ENCODE measurements at places on chromosomes 7 and 10.

- no peak for DNase-seq
Measured at GRCh38 chr7:110522761-110523200, 568.1 kb upstream of the LRRN3 start.

DNA sequence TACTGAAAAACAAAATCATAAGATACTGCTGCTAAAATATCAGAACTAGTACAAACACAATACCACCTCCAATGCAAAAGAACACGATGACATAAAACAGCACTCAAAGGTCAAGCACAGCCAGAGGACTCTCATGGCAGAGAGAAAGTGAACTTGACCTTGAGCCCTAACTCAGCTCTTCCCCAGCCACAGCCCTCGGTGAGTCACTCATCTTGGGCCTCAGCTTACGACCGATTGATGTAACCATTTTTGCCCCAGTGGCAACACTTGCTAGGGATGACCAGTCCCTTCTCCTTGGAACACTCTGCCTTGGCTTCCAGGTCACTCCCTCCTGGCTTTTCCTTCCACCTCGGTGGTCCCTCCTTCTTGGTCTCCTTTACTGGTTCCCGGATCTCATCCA, 77.8 kb downstream of the JAZF1 start:
- peak; percentile 87 for DNase-seq

DNA sequence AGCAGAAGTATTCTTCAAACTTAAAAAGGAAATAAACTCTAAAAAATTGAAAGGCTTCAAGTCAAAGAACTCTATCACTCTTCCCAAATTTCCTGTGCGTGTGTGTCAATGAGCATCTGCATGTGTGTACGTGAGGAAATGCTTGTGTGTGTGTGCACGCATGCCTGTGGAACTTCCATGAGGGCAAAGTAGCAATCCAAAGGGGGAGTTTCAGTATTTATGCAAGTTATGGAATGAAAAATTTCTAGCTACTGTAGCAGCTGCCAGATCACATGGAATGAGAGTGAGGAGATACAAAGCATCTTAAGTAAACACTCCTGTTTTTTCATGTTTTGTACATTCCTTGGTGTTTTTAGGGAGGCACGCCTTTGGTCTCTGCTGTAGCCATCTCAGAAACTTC, 152.6 kb downstream of the RAPGEF5 start:
- no peak for DNase-seq

GRCh38 chr7:17037356-17037755, 155.6 kb upstream of the AGR3 start:
- DNase-seq: no peak

GRCh38 chr10:92290076-92290836, 622 bp downstream of the CPEB3 start:
- DNase-seq: peak; percentile 26

DNA sequence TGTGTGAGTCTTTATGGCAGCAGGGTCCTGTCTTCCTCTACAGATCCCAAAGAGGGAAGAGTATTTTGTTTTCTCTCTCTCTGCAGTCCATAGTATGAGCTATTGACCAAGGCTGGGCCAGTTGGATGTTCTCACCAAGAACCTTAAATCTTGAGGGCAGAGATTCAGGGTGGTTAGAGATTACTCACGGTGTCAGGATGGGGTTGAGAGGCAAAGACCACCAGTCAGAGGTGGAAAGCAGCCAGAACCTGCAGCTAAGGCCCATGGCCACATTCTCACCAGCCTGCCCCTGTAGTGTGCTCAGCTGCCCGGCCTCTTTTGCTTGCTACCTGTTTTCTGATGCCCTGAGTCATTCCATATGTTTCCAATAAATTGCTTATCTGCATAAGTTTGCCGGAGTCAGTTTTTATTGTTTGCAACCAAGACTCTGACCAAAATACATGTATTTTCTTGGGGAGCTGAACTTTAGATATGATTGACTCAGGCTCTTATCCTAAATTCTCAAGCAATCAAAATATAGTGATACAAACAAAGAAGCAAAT, 67.0 kb downstream of the MAP3K8 start:
- DNase-seq: no peak

GRCh38 chr7:23938937-23939552, 229.0 kb downstream of the STK31 start:
- peak; percentile 0 for DNase-seq

GRCh38 chr10:132566892-132567291, 29.3 kb downstream of the INPP5A start:
- DNase-seq: no peak

DNA sequence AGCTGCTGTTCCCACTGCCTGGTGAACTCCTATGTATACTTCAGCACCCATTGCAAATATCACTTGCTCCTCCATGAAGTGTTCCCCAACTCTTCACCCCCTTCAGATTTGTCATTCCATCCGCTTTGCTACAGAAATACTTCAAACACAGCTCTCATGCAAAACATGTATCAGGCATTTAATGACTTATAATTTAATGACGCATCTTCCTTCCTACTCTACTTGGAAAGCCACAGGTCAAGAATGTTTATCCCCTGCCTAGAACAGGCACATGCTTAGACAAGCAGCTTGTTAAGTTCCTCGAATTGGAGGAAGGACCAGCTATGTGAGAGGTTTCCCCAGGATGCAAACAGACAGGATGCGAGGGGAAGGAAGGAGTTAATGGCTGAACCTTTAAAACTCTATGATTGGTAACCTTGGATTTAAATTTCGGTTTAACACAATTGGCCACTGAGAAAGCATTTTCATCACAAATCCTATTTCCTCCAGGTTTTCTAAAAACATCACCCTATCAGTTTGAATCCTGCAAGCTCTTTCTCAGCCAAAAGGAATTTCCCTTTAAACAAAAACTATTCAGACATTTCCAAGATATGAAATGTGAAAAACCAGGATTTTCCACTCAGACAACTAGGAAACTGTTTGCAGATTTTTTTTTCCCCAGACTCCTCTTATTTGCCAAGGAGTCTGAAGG, 11.5 kb downstream of the CREB3L2 start:
- DNase-seq: no peak

GRCh38 chr7:29888006-29888405, 81.7 kb downstream of the WIPF3 start:
- DNase-seq: no peak

GRCh38 chr7:119999738-120000475, 273.1 kb upstream of the KCND2 start:
- DNase-seq: no peak

DNA sequence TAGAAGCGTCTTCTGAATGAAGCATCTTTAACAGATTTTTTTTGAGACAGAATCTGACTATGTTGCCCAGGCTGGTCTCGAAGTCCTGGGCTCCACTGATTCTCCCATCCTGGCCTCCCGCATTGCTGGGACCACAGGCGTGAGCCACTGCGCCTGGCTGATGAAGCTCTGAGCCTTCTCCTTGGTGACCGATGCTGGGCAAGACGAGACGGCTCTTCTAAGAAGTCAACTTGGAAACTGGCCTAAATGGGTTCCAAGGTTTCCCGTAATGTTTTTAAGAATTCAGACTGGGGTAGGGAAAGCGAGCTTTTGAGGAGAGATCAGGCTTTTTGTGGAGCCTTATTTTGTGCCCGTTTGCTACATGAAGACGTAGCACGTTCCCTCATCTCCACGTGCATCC, 224.5 kb downstream of the ZMYND11 start:
- no peak for DNase-seq

DNA sequence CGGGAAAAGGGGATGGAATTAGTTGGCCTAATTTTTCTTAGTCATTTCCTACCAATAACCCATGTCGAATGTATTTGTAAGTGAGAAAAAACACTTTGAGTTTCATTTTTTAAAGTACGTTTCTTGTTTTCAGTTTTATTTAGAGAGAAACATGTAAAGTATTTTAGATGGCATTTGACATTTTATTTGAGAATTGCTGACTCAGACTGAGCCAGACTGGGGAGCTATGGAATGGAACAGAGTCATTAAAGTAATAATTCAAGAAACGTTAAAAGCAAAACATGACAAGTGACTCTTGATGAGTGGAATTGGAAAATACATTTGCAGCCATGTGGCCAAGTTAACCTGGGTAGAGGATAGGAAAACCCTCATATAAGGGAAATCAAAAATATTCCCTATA, 286.1 kb upstream of the NPSR1 start:
- no peak for DNase-seq

DNA sequence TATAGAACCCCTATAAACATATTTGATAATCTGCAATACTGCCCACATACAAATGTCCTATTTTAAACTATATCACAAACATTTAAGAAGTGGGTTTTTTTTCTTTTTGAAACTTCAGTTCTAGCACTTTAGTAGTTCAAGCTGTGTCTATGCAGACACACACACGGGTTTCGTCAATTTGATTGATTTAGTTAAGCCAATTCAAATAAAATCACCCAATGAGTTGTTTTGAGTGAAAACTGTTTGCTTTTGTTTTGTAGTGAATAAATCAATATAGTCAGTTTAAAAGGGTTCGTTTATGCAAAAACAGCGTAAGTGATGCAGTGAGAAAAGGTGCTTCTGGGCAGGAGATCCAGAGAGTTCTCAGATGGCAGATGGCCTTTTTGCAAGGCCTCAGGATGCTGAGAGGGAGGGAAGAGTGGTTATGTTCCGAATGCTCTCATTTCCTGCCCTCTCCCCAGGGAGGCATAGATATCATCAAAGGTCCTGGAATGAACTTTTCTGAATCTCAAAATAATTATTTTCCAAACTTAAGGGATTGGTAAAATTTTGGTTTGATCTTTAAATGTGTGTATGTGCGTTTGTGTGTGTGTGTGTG, 102.7 kb downstream of the AGMO start:
- DNase-seq: no peak

GRCh38 chr10:109178591-109178990, 744.7 kb downstream of the XPNPEP1 start:
- DNase-seq: no peak

GRCh38 chr7:41190581-41190980, 512.3 kb downstream of the INHBA start:
- DNase-seq: peak; percentile 81

- DNase-seq: no peak
Measured at GRCh38 chr7:98753989-98754479, 115.8 kb downstream of the TMEM130 start.

DNA sequence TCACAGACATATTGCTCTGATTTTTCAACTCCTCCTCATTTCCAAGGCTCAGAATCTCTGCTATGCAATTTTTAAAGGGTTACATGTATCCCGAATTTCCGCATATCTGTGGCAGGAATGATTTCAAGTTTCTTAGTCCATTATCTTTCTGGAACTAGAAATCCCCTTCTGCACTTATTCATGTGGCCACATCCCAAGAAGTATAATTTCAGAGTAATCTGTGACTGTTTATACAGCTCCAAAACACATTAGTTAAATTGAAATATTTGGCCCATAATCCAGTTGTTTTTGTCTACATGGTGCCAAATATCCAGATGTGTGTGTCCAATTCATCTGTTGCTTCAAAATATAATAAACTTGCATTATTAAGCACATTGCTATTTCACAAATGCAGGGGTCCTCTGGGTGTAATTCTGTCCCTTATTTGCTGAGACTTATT, 271.2 kb downstream of the ARHGAP12 start:
- DNase-seq: no peak

GRCh38 chr10:124997771-124998623, 56.1 kb downstream of the ZRANB1 start:
- no peak for DNase-seq

GRCh38 chr10:125983656-125984055, 87.3 kb downstream of the FANK1 start:
- DNase-seq: no peak

- DNase-seq: no peak
Measured at GRCh38 chr10:17307123-17307522, 79.1 kb downstream of the VIM start.

DNA sequence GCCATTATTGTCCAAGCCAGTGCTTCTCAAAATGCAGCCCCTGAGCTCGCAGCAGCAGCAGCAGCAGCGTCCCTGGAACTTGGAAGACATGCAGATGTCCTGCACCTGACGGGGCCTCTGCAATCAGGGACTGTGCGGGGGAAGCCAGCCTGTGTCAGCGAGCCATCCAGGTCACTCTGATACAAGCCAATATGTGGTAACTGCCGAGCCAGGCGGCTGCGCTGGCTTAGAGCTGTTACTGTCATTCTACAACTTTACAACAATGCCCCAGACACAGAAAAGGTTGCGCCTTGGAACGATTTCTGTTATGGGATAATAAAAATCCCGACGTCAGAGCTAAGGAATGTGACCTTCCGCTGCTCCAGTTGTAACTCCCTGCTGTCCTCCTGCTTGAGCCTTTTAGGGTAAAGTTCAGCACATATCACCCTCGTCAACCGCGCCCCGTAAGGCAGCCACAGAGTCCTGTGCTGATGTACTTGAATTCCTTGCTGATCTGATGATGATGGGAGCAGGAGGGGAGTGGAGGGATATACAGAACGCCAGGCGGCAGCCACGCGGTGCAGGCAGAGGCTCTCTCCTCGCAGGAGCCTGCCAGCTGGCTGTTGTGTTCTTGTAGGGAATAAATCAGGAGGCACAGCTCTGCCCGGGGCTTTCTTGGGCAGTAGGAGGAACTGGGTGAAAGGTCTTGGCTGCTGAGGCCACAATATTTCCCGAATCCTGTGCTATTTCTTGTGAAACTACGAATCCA, 20.0 kb upstream of the CRYGN start:
- DNase-seq: no peak

GRCh38 chr10:3648170-3648569, 136.8 kb downstream of the KLF6 start:
- DNase-seq: no peak

GRCh38 chr7:150431839-150432658, 18.4 kb upstream of the GIMAP8 start:
- no peak for DNase-seq

DNA sequence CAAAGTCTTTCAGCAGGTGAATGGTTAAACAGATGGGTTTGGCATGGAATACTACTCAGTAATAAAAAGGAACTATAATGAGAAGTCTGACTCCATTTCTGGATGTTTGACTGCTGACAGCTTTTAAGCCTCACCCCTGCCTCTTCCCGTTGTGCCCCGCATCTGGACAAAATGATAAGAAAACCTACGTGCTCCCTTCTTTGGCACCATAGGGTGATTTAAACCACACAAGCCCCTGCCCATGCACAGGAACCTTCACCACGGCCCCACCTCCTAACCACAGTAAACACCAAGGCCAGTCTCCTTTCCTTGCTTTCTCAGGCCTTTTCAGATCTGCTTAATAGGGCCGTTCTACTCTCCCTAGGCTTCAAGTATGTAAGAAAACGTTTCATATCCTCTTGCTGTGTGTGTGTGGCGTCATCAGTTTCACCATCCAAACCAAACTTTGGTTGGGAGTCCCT, 47.1 kb upstream of the UBN2 start:
- DNase-seq: peak; percentile 7

- DNase-seq: peak; percentile 68
Measured at GRCh38 chr10:19788075-19788686, 28.1 kb upstream of the PLXDC2 start.
